ENCODE measurements at places on chromosomes 2 and 18. TPM values are rescaled to one million over a fixed set of nuclear protein-coding genes. Genes with fewer than 3 reads are reported as not detected.
A peak's percentile ranks its signal among the peaks of the same experiment; 100 is the strongest.

The DYSF gene
- total RNA-seq = 134 TPM

DNA sequence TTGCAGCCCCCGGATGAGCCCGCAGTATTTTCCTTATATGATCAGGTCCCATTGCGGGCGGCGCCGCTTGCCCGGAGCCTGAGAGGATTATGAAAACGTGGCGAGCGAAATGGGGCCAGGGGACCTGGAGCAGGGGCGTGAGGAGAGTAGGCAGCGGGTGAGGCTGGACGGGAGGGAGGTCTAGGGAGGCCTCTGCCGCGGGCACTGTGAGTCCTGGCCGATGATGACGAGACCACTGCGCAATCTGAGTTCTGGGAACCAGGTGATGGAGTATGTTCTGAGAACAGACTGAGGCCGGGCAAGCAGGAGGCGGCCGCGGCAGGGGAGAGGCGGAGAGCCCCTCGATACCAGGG, 790 bp upstream of the ACAA2 start:
- no peaks in the 10 kb centered on the region for H3K36me3 ChIP-seq
- DNase-seq = peak; percentile 76
- peak overlapping the region; percentile 75 for H3K4me3 ChIP-seq
- H3K27ac ChIP-seq = peak overlapping the region; percentile 52
- peaks cover 12% of the 10 kb centered on the region for H3K4me1 ChIP-seq

The ANKRD23 gene
- 2.4 TPM for total RNA-seq

The KIDINS220 gene
- total RNA-seq = 41.3 TPM

DNA sequence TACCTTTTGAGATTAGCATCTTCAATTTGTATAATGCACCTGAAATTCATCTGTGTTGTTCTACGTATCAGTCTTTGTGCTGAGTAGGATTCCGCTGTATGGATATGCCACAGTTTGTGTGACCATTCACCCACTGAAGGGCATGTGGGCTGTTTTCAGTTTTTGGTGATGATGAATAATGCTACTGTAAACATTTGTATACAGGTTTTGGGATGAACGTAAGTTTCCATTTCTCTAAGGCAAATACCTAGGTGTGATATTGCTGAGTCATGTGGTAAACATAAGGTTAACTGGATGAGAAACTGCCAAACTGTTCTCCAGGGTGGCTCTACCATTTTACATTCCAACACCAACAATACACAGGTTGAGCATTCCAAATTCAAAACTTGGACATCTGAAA, 35.1 kb downstream of the CABYR start:
- no peak for DNase-seq
- H3K27me3 ChIP-seq = no peaks in the 10 kb centered on the region
- no peak overlapping the region for H3K27ac ChIP-seq
- H3K4me3 ChIP-seq = no peak overlapping the region

All from endothelial cell of umbilical vein (primary cell).